ENCODE measurements at places on chromosomes 3 and 15.

DNA sequence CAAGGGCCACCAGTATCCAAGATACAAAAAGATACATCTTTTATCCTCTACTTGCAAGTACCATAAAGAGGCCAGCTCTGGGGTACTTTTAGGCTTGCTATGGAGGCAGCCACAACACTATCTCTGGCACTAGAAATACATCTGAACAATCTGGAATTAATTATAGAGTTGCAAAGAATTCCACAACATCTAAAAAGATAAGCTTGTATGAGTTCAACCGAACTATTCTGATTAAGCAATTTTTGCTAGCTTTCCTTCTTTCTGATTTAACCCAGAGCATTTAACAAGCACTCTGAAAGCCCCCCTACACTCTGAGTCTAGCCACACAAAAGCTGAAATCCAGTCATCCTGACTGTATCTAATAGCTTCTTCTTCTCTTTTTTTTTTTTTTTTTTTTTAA, 95.4 kb downstream of the FRMD5 start:
- DNase-seq = no peak

GRCh38 chr15:42193383-42193782, 14.7 kb downstream of the VPS39 start:
- no peak for DNase-seq

DNA sequence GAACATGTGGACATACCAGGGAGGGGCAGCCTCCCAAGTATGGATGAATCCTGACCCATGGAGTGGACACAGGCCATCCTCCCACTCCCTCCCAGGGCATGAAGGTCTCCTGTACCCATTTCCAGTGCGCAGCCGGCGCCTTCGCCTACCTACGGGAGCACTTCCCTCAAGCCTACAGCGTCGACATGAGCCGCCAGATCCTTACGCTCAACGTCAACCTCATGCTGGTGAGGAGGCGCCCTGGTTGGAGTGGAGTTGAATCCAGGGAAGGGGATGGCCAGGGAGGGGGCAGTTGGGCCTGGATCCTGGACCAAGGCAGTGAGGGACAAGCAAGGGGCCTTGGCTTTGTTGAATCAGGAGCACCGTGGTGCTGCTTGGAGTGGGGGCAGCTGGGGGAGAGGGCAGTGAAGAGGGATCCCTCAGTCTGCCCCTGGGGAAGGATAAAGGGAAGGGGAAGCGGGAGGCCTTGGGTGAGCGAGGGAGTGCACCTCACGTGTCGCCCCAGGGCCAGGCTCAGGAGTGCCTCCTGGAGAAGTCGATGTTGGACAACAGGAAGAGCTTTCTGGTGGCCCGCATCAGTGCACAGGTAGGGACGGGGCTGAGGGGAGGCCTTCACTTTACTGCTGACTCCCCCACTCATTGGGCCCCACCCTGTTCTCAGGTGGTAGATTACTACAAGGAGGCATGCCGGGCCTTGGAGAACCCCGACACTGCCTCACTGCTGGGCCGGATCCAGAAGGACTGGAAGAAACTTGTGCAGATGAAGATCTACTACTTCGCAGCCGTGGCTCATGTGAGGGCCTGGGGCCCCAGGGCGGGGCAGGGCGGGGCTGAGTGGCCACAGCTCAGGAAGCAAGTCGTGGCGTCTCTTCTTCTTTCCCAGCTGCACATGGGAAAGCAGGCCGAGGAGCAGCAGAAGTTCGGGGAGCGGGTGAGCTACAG, 25.3 kb downstream of the PTPN23 start:
- DNase-seq = no peak

- no peak for DNase-seq
These were observed 454.1 kb downstream of the GRM7 start for GRCh38 chr3:7315037-7315436.

DNA sequence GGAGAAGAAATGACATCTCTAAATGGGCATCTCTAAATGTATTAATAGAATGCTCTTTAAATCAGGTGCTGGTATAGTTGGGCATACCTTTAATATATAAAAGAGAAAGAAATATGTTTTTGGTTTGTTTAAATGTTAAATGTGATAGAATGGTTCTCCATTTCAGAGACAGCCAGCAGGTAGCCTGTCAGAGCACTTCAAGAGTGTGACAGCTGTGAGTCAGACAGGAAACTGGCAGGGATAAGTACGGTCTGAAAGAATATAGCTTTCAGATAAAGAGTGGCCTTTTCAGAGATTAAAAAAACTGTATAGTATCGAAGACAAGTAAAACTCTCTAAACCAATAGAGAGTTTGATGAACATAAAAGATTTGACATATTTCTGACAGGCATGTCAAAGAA, 654.1 kb downstream of the IGSF11 start:
- DNase-seq = no peak

DNA sequence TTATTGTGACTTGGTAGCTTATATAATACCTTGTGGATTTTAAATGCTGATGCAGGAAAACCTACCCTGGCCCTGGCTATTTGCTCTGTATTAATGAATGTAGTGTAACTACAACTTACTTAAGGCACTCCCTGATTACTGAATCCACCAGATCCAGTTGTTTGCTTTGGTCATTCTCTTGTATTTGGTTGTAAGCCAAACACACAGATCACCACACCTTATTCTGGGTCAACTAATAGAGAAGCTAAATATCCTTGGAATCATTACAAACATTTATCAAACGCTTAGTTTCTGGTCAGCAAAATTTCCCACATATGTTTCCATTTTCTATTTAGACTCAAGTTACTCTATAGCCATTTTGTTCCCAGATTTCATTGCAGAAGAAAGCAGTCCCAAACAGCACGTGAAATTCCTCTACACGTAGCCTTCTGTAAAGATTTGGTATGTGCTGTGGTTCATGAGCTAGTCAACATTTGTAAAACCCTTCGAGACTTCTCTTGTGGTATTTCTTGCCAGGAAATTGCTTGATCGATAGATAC, 322.6 kb downstream of the MEX3B start:
- no peak for DNase-seq
